ENCODE measurements at places on chromosomes 5 and 9.

- no peak for DNase-seq
These were observed 166.8 kb downstream of the PSAT1 start for GRCh38 chr9:78463750-78464149.

GRCh38 chr5:43190755-43191603, 1.0 kb upstream of the NIM1K start:
- DNase-seq, result no peak

- DNase-seq, result no peak
These were observed 47.3 kb downstream of the RCL1 start for GRCh38 chr9:4840018-4840417.

- no peak for DNase-seq
These were observed 16.4 kb downstream of the TENT4A start for GRCh38 chr5:6729386-6730310.

DNA sequence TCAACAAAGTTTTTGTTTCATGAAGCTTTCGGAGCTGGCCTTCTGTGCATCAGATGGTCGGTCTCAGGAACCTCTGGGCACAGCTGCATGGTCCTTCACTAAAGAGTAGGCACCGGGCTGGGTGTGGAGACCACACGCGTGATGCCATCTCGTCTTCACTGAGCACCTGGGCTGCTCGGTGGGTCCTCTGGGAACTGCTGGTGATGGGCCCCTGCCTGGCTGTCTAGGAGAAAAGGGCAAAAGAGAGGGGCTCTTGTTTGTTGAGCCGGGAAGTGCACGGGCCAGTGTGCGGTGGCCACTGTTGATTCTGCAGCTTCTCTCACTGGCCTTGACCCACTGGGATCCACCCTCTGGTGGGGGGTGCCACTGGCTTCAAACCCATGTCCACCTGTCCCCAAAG, 46.0 kb downstream of the COL5A1 start:
- DNase-seq, result no peak

DNA sequence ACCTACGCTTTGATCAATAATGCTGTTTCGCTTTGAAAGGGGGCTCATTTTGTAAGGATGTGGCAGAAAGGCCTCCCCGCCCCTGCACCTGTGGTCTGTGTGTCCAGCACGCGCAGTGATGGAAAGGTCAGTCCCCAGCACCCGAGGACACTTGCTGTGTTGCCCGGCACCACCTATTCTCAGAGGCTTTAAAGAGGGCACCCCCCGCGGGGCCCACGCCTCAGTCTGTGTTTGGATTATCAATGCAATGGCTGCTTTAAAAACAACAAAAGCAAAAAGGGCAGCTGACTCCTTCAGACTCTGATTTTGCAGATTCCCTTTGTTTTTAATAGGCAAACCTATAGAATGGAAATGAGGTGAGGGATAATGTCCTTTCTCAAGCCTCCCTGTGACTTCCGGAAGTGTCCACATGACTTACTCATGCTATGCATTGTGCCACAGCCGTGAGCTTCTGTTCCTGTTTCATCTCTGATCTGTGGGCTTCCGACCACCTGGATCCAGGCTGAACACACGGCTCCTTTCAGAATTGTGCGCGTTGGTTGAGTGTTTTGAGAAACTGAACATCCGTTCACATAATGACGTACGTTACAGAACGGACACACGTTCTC, 416.2 kb downstream of the IRX2 start:
- no peak for DNase-seq

GRCh38 chr9:5790923-5791322, 42.0 kb downstream of the ERMP1 start:
- no peak for DNase-seq

DNA sequence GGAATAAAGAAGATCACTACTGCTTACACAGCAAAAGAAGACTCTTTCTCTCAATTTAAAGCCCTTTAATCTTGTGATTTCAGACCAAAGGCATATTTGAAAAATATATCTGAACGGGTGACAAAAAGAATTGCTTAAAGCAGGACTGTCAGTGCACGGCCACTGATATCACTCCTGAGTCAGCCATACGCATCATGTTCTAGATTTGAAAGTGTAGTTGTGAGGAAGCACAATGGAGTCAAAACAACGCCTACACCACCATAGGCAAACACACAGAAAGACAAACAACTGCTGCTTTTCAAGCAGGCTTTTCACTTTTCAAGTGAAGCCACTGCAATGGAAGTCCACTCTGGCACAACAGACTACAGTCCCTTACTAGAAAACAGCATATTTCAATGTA, 141.7 kb downstream of the AUH start:
- DNase-seq, result no peak

DNA sequence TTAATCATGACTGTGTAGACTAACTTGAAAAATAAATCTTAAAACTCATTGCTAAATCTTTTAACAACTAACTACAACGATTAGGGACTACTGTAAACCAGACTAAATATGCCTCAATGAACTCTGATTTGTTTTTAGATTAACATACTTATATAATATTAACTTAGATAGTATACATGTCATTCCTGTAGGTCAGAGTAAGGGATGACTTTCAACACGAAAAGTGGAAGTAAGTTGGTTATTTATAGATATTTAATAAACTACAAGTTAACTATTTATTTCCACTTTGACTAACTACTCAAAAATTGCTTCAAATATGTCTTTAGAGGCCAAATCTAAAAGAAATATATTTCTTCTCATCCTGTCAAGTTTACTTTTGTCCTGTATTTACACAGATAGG, 795.6 kb downstream of the PTPRD start:
- no peak for DNase-seq

GRCh38 chr9:91680106-91680505, 256.5 kb upstream of the NFIL3 start:
- no peak for DNase-seq

- no peak for DNase-seq
These were observed 1967.1 kb upstream of the WWC1 start for GRCh38 chr5:166324372-166324771.

DNA sequence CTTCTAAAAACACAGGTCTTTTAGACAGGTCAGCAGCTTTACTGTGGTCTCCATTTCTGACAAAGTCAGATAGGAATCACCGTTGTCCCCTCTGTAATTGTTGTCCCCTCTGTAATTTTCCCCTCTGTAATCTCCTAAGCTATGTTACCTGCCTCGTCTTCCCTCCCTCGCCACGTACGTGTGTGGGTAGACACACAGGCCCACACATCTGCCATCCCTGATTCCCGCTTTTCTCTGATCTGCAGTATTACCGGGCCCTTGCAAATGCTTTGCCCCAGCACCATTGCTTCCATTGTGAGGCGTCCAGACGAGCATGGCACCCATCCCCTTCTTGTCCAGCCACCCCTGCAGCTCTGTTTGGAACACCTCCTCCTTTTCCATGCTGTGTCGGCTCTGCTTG, 45.0 kb upstream of the POMT1 start:
- DNase-seq, result no peak

DNA sequence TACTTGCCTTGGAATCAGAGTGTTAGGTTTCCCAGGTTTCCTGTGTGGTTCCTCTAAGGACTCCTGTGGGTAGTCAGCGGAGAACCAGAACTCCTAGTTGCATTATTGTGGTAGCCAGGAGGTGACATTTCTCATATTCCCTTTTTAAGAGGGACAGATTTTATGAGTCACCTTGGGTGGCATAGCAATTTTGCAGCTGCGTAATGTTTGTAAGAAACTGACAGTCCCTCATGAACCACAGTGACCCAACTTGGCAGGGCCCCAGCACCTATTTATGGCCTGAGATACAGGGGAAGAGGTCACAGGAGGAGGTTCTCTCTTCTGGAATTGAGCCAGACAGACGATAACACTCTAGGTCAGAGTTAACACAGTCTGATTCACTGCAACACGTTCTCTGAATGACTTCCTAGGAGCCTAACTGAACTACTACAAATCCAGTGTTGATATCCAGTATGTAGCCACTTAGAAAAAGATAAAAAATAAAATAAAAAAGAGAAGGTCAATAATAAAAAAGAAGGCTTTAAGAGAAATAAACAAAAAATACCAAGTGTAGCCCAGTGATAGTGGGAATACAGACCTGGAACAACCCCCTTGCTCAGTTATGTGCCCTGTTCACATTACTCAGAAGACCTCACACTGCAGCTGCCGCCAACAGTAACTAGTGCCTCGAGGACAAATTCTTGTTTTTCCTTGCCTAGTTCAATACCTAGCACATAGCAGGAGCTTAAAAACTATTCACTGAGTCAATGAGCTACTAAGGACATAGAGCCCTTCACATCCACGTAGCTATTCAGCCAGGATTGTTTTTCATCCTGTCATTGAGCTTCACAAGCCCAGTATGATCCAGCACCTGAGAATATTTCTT, 50.7 kb upstream of the VLDLR start:
- DNase-seq, result no peak

DNA sequence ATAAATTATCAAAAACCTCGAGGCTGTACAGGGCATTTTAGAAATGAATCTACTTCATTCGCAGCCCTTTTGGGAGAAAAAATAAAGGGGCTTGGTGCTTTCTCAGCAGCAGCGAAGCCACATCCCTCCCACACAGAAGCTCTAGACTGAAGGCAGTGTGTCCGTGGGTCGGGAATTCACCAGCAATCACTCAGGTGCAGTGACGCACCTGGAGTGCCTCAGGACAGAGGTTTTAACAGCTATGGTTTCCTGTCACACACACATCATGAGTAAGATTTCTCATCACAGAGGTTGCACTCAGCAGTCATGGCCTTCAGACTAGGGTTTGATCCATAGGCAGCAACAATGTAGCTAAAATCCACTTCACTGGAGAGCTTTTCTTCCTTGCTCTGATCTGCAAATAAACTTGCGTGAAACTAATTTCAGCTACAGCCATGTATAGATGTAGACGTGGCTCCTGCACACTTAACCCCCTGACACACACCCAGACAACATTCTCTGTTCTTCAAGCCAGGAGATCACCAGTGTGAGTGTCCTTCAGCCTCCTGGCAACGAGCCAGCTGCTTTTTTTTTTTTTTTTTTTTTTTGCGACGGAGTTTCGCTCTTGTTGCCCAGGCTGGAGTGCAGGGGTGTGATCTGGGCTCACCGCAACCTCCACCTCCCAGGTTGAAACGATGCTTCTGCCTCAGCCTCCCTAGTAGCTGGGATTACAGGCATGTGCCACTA, 34.8 kb downstream of the DYNC2I2 start:
- no peak for DNase-seq

GRCh38 chr5:150284311-150284710, 5.3 kb downstream of the CAMK2A start:
- no peak for DNase-seq
